ENCODE measurements at places on chromosomes 1 and 21.

DNA sequence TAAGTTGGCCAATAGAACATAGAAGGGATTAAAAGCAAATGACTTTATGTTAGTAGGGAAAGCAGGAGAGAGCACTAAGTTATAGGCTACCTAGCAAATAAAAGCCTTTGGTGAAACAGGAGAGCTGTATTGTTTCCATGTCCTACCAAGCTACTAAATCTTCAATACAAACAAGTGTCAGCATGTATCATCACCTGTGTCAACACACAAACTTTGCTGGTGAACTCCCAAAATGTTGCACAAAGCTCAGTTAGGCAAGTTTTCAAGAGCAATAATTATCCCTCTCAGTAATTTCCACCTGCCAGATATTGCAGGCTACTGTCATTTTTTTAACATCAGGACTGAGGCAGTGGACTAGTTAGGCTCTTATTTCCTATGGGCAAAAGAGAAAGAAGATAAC is 77.7 kb upstream of the ADAM30 start:
- DNase-seq = no peak

GRCh38 chr1:85607126-85607920 is 26.8 kb downstream of the CCN1 start:
- DNase-seq = no peak

DNA sequence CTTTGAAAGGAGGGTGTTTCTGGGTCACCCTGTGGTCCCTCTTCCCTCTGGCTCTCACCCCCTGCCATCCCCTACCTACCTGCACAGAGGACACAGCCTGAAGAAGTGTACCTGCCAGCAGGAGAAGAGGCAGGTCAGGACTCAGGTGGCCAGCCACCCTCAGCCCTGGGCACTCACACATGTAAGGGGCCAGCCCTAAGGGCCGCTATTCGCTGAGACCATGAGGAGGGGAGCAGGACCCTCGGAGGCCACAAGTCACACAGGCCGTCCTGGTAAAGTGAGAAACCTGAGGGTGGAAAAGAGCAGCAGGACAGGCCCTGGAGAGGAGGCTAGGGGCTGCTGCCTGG is 1.2 kb downstream of the ZNF692 start:
- DNase-seq = no peak

DNA sequence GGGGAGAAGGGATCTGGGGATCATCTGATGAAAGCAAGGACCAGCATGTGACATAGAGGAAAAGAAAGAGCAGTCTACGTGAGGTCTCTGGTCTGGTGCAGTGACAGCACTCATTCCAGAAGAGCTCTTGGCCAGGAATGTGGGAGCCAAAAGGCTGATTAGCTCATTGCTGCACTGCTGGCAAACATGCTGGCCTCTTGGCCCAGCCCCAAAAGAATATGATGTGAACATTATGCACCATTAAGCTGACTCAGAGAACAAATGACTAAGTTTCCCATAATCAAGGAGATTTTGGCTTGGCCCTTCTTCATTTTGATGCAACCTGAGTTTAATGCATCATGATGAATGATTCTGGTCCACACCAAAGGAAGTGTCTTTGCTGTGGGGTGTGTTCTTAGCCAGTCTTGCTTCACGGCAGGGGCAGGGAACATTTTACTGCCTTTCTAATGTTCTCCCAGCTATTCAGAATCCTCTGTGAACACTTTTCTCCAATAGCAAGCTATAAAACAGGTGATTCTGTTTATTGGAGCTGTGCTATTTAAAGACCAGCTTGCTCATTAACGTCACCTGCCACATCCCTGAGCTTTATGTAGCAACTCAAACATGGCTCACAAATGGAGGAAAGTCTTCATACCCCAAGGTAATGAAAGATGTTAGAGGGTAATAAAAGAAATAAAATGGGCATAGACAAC is 55.1 kb downstream of the PCBP3 start:
- no peak for DNase-seq

DNA sequence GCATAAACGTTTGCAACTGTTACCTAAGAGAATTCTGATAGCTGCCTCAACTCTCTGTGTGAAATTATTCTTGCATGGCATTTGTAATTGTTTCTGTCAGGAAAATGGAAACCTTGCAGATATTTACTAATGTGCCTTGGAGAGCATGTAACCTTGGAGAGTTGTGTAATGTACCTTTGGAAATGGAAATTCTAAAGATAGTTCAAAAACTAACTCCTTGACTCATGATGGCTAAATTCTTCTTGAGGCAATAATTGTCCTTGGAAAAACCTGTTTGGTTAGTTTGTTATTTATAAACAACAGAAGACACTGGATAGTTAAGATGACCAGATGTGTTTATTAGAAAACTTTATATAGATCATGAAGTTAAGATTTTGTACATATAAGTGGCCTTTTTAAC is 1033.8 kb downstream of the PLA2G4A start:
- no peak for DNase-seq

DNA sequence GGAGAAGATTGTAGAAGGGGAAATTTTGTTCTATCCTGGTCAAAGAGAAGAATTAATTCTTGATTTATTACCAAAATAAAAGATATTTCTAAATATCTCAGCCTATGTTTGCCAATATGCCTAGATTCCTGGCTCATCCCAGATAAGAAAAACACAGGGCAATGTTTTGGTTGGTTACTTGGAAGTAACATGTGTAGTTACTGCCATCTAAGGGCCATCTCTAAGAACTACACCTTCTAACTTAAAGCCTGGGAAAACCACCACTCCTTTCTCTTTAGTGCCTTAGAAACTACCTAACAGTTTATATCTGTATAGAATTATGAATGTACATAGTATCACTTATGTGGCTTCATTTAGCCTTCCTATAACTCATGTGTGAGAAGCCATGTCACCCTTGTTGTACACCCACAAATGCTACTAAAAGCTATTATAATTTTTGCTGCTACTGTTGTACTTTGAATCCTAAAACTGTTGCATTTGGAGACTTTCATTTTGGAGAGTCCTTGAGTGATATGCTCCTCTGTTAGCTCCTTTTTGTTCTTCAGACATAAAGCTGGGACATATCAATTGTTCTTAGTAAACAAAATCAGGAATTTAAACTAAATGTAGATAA is 4.5 kb downstream of the AIM2 start:
- no peak for DNase-seq

DNA sequence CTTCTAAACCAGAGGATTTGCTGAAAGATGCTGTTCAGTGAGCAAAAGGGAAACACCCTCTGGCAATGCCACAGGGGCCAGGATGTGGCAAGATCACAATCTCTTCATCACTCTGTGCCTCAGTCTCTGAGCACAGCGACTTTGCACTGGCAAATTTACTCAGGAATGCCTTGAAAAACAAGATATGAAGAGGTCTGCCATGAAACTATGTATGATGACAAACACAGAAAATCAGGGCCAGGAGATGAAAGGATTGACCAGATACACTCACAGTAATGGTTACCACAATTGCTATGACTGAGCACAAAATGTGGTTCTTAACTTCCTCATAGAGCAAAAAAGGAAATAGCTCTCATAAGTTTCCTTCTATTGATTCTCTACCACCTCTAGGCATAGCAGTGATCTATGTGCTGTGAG is 5.8 kb downstream of the TTC13 start:
- no peak for DNase-seq

GRCh38 chr1:2817784-2818564 is 16.5 kb upstream of the TTC34 start:
- DNase-seq = no peak

DNA sequence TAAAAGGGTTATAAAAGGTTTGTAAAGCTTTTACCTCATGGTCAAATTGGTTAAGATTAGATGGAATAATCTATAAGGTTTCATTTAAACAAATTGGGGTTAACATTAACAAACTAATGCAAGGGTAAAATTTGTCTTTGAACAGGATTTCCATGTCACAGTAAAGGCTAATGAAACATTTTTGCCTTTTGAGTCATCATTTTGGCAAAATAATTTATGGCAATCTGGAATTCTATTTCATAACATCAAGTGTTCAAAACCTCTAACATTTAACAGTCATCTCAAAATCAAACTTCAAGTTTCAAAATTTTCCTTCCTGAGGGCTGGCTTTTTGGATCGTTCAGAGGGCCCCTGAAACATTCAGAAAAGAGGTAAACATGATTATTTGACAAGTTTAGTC is 6.6 kb upstream of the CD46 start:
- no peak for DNase-seq

- no peak for DNase-seq
Observed at GRCh38 chr1:208714323-208714722, 470.1 kb upstream of the PLXNA2 start.

- no peak for DNase-seq
Observed at GRCh38 chr1:61280452-61280851, 198.1 kb downstream of the NFIA start.

DNA sequence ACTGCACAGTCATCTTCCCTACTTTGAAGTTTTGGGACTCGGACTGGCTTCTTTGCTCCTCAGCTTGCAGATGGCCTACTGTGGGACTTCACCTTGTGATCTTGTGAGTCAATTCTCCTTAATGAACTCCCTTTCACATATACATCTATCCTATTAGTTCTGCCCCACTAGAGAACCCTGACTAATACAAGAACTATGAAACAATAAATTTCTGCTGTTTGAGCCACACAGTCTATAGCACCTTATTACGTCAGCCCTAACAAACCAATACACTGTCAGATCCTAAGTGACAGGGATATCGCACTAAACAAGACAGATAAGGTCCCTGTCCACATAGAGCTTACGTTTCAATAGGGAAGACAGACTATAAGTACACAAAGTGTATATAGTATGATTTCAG is 120.1 kb downstream of the PLPP3 start:
- no peak for DNase-seq

DNA sequence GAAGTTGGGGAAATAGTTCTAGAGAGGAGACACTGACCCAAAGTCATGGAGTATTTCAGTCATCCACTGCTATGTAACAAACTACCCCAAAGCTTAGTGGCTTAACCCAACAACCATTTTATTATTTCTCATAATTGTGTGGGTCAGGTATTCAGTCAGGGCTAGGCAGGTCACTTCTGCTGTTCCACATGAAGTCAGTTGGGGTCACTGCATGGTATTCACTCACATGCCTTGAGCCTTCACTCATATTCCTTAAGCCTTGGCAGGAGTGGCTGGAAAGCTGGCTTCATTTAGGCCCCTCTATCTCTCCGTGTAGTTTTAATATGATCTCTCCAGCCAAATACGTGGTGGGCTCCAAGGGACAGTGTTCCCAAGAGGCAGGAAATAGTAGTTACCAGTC is 17.5 kb upstream of the RNF11 start:
- DNase-seq = no peak

- DNase-seq = no peak
Observed at GRCh38 chr1:14280909-14281308, 317.6 kb upstream of the KAZN start.

GRCh38 chr1:211684791-211685190 is 9.4 kb upstream of the NEK2 start:
- no peak for DNase-seq

DNA sequence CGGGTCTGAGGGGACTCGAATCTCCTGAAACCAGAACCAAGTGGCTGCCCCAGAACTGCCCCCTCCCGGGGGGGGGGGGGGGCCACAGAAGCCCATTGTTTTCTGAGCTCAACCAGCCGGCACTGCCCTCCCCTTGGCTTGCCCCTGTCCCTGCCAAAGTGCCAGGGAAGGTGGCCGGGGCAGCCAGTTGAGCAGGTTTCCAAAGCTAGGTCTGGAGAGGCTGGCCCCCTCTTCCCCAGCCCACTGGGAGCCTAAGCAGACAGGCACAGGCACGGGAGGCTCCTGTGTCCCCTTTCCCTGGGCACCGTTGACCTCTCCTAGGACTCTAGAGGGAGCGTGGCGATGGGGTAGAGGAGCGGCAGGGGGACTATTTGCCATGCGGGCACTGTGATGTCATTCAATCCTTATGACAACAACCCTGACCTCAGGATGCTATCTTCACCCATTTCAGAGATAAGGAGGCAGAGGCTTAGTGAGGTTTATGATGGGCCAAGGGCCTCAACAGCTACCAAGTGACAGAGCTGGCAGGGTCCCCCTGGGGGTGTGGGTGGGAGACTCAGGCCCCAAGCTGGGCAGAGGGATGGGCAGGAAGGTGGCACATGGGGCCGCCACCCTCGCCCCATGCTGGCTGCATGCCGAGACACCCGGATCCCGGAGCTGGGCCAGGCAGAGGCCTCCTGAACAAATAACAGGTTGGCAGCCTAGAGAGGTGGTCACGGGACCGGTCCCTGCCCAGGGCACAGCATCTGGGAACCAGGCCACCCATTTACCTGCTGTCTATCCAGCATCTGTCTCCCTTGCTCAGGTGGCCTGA is 35.0 kb downstream of the RAP1GAP start:
- DNase-seq = no peak

DNA sequence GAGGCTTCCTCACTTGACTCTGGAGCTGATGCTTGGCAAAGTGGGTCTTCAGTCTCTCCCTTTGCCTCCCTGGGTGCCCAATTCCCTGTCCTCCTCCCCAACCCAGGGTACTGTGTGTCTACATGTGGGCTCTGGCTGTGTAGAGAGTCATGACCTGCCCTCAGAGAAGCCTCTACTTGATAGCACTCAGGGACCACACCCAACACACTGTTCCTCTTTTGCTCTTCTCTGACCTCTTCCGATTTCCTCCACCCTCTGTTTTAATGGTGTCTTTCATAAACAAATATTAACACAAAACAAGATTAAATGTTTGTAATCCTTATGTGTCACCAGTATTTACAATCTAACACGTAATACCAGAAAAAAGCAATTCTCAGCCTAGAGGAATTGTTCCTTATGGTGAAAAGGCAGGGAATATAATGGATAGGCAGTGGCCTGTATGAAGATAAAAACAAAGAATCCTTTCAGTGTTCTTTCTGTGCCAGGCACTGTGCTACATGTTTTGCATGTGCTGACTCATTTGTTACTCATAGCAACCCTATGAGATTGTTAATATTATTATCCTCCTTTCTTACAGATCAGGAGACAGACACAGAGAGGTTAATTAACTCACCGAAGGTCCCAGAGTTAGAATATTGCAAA is 58.2 kb downstream of the HSD3B1 start:
- no peak for DNase-seq

- no peak for DNase-seq
Observed at GRCh38 chr1:198936371-198937083, 297.7 kb downstream of the PTPRC start.

GRCh38 chr1:118244194-118244593 is 59.2 kb upstream of the SPAG17 start:
- DNase-seq = no peak

DNA sequence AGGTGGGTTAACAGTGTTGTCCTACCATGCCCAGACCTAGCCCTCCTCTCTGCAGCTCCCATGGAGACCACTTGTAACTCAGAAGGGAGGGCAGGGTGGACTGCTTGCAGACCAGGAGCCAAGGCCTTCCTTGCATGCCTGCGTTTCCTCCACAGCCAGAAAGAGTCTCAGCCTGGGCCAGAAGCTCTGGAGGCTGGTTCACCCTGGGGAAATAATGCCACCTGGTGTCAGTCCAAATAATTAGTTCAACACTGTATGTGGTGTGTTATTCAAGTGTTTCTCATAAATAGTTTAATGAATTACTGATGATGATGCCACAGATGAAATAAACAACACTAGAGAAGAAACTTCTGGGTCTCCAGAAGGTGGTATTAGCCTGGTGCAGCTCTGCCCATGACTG is 16.9 kb upstream of the VANGL1 start:
- no peak for DNase-seq

GRCh38 chr1:55622074-55622473 is 406.9 kb upstream of the USP24 start:
- DNase-seq = no peak

GRCh38 chr1:32500387-32501209 is 35.7 kb downstream of the ZBTB8B start:
- peak; percentile 46 for DNase-seq

Measured in anterior cingulate cortex (tissue), 58 donors.